Adipose tissue (tissue), 3 donors: ENCODE measurements at places on chromosomes 3 and 15. TPM values are rescaled to one million over a fixed set of nuclear protein-coding genes. Genes with fewer than 3 reads are reported as not detected.

FGF7 gene
- polyA plus RNA-seq = 117 TPM

GHSR gene
- polyA plus RNA-seq = not detected

NEO1 gene
- 9.8 TPM for polyA plus RNA-seq

RASGRP1 gene
- polyA plus RNA-seq = 0.40 TPM

LRRC57 gene
- 7.3 TPM for polyA plus RNA-seq

P2RY1 gene
- 0.80 TPM for polyA plus RNA-seq

SEMA6D gene
- polyA plus RNA-seq = 2.8 TPM
